Stomach (tissue), 19 donors: ENCODE measurements at places on chromosomes 11 and 22. TPM values are rescaled to one million over a fixed set of nuclear protein-coding genes. Genes with fewer than 3 reads are reported as not detected.

VWA5A gene
- 111 TPM for total RNA-seq

ZDHHC13 gene
- 20.9 TPM for total RNA-seq

POU2AF2 gene
- not detected for total RNA-seq

HORMAD2 gene
- not detected for total RNA-seq

DNA sequence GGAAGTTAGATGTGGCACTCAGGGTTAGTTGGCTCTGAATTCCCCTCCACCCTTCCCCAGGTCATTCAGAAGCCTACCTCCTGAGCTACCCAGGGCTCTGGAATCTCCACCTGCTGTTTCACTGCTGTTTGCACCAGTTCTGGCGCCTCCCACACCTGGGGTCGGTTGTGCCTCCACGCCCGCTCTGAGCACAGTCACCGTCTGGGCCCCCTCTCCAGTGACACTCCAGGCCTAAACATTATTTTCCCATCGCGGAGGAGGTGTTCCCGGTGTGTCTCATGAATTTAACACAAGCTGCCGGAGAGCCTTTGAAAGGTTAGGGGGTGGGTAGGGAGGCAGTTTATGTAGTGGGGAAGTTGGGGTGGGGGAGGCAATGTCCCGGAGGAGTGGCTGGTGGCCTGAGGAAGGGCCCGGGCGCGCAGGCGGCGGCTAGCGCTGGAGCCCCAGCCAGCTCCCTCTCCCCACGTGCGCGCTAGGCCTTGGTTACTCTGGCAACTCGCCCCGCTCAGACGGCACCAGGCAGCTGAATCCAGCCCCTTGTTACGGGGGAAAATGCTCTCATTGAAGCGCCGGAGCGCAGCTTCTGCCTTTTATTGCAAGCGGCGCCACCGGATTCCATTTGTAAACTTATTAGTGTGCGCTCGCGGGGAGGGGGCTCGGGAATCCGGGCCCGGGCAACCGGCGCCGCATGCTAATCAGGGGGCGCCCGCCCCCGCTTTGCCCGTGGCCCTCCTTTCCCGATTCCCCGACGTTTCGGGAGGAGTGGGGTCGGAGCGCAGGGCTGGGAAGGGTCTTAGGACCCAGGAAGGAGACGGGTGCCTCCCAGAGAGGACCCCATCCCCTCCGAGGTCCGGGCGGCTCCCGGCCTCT lies 52.4 kb downstream of the GRIK4 start:
- H3K27me3 ChIP-seq, result peaks cover 72% of the 10 kb centered on the region
- peak overlapping the region; percentile 39 for H3K4me3 ChIP-seq
- H3K36me3 ChIP-seq, result no peaks in the 10 kb centered on the region
- peak; percentile 86 for DNase-seq

- no peaks in the 10 kb centered on the region for H3K27me3 ChIP-seq
- no peak overlapping the region for H3K4me3 ChIP-seq
- DNase-seq, result peak; percentile 51
- H3K36me3 ChIP-seq, result no peaks in the 10 kb centered on the region
- H3K4me1 ChIP-seq, result no peaks in the 10 kb centered on the region
Observed at GRCh38 chr11:70105755-70106571, 27.8 kb downstream of the ANO1 start.

DNA sequence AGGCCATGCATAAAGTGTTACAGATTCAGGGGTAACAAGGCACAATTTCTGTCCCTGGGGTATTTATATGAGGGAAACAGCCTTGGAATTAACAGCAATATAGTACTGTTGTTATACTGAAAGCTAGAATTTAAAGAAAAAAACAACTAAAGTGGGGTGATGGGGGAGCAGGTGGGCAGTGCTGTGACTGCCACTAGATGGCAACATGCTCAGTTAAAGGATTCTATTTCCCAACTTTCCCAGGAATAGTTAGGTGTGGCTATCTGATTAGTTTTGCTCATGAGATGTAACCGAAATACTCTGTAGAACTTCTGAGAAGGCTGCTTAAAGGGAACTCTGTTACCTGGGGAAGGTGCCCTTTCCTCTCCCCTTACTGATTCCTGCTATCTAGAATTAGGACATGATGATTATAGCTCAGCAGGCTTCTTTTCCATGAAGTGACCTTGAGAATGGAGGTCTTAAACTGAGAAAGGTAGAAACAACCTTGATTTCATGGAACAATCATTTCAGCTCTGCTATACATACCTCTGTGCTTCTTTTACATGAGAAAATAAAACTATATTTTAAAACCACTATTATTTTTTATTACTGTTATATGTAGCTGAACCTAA lies 102.6 kb downstream of the RELT start:
- no peak overlapping the region for H3K27ac ChIP-seq
- H3K4me3 ChIP-seq, result no peak overlapping the region
- peak; percentile 36 for DNase-seq
- no peaks in the 10 kb centered on the region for H3K36me3 ChIP-seq

DNA sequence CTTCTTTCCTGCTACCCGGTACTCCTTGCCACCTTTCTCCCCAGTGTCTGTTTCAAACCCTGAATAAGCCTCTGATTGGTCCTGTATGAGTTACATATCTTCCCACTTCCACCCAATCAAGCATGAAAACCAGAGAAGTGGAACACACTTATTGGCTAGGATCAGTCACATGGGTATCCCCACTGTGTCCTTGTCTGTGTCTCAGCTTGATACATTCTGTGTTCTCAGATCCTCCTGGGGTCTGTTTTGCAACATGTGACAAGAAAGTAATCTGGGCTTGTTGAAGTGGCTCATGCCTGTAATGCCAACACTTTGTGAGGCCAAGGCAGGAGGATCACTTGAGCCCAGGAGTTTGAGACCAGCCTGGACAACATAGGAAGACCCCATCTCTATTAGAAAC lies 23.9 kb downstream of the MCHR1 start:
- no peaks in the 10 kb centered on the region for H3K36me3 ChIP-seq
- no peak overlapping the region for H3K27ac ChIP-seq
- H3K4me3 ChIP-seq, result no peak overlapping the region
- no peaks in the 10 kb centered on the region for H3K27me3 ChIP-seq

- no peak for DNase-seq
- no peak overlapping the region for H3K27ac ChIP-seq
- H3K4me1 ChIP-seq, result no peaks in the 10 kb centered on the region
- no peaks in the 10 kb centered on the region for H3K36me3 ChIP-seq
- H3K4me3 ChIP-seq, result no peak overlapping the region
- no peaks in the 10 kb centered on the region for H3K27me3 ChIP-seq
Observed at GRCh38 chr11:75024068-75024449, 35.3 kb downstream of the NEU3 start.

DNA sequence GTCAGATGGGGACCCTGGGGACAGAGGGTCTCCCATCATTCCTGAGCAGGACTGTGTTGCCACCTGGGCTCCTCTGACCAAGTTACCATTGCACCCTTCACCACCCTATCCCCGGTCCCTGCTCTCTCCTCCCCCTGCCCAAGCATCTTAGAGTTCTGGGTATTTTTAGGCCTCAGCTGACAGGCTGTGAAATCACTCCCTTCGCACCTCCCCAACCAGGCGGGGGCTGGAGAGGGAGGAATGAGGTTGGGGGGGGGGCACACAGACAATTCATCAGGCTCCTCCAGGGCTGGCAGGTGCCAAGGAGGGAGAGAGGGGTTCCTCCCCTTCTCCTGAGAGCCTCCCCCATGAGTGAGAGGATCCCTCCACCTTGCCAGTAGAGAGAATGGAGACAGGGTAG lies 9.0 kb downstream of the SYT7 start:
- peaks cover 15% of the 10 kb centered on the region for H3K27me3 ChIP-seq
- DNase-seq, result no peak
- peaks cover 5% of the 10 kb centered on the region for H3K4me1 ChIP-seq
- no peak overlapping the region for H3K27ac ChIP-seq
- no peak overlapping the region for H3K4me3 ChIP-seq

DNA sequence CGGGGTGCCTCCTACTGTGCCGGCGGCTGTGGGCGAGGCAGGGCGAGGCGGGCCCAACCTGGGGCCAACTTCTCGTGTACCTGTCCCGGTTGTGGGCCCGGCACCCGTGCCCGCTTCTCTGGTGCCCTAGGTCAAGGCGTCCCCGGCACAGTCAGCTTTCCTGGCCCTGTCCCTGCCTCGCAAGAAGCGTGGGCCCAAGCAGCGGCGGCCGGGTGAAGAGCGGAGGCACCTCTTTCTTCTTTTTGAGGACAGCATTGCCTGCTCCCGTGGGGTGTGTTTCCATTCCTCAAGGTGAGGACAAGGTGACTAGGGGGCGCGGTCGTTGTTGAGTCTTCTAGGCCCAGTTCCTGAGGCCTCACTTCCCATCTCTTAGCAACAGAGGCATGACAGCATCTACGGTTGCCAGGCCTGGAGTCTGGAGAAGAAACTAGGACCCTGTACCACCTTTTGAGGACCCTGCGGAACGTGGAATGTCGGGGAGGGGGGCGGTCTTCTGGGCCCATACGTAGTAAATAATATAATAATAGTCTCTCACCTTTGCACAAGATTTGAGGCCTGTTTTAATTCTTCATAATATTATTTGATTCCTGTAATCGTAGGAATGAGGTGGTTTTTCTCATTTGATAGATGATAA lies 418 bp downstream of the ACO2 start:
- peaks cover 23% of the 10 kb centered on the region for H3K36me3 ChIP-seq
- H3K4me3 ChIP-seq, result peak overlapping the region; percentile 77
- H3K27ac ChIP-seq, result peak overlapping the region; percentile 95
- no peaks in the 10 kb centered on the region for H3K27me3 ChIP-seq

DNA sequence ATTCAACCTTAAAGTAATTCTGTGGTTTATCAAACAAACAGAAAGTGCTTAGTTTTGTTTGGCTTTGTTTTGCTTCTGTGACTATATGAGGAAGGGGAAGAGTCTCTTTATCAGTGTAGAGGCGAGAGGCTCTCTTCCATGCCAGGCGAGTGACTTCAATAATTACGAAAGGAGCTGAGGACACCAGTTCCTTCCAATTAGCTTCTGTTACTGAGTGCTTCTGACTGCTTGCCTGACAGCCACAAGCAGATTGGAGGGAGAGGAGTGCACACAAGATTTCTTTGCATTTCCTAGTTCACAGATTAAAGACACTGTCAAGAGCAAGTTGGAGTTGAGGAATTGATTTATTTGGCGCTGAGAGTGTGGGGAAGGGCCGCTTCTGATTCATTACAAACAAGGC lies 1484.5 kb upstream of the TENM4 start:
- H3K4me3 ChIP-seq, result no peak overlapping the region
- no peaks in the 10 kb centered on the region for H3K27me3 ChIP-seq
- no peak for DNase-seq
- H3K4me1 ChIP-seq, result no peaks in the 10 kb centered on the region

DNA sequence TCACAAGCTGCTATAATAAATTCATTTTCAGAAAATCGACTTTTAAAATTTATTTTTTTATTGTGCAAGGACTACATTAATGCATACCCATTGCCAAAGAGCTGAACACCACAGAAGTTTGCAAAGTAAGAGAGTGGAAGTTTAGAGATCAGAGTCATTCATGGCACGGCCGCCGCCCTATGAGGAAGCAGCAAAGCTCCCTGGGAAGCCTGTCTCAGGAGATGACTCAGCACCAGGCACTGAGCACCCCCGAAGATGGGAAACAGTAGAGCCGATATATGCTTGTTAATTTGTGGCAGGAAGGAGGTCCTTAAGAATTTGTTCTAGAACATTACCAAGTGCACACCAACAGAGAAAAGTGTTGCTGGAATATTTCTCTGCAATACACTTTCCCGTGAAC lies 693.7 kb downstream of the OPCML start:
- DNase-seq, result no peak
- H3K4me3 ChIP-seq, result no peak overlapping the region
- H3K27me3 ChIP-seq, result no peaks in the 10 kb centered on the region
- no peaks in the 10 kb centered on the region for H3K4me1 ChIP-seq
- no peak overlapping the region for H3K27ac ChIP-seq

GRCh38 chr11:87254562-87254961 lies 216.8 kb downstream of the TMEM135 start:
- H3K4me1 ChIP-seq, result no peaks in the 10 kb centered on the region
- no peaks in the 10 kb centered on the region for H3K27me3 ChIP-seq
- no peak overlapping the region for H3K27ac ChIP-seq
- no peaks in the 10 kb centered on the region for H3K36me3 ChIP-seq
- peak; percentile 45 for DNase-seq
- H3K4me3 ChIP-seq, result no peak overlapping the region

DNA sequence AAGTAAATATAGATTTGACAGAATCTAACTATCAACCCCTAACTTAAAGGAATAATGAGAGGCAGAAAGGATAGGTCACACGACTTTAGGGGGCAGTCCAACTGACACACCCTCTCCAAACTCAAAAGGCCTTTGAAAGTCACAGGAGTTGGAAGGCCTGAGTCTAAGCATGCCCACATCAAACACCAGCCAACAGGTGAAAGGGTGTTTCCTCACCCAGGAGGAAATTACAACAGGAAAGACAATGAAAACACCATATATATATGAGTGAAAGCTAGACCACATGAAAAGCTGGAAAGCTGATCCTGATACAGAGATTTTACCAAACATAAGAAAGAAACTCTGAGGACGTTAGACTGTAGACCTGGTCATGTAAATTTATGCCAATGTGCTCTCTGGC lies 10.5 kb upstream of the DEPDC7 start:
- H3K27ac ChIP-seq, result no peak overlapping the region
- H3K36me3 ChIP-seq, result no peaks in the 10 kb centered on the region
- no peak for DNase-seq
- no peaks in the 10 kb centered on the region for H3K27me3 ChIP-seq
- peaks cover 3% of the 10 kb centered on the region for H3K4me1 ChIP-seq
- no peak overlapping the region for H3K4me3 ChIP-seq

- H3K27me3 ChIP-seq, result peaks cover 3% of the 10 kb centered on the region
- no peaks in the 10 kb centered on the region for H3K4me1 ChIP-seq
- no peak overlapping the region for H3K4me3 ChIP-seq
- no peak overlapping the region for H3K27ac ChIP-seq
- DNase-seq, result no peak
Observed at GRCh38 chr22:48376936-48377712, 1450.5 kb downstream of the BRD1 start.

DNA sequence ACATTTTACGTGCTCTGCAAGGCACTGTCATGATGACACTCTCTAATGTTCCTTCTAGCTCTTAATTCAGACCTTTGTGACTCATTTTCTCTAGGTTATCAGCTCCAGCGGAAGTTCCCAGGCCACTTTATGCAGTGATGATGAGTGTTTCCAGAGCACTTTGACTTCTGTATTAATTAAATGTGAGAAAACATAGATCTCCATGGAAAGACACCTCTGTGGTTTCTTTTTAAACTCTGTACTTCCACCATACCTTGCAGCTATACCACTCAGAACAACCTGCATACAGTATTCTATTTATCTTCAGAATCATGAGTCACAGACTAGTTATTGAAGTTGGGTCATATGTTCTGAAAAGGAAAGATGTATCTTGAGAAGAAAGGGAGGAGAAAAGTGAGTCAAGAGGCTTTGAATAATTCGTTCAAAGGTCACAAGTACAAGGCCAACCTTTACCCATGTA lies 175.6 kb upstream of the TENM4 start:
- no peaks in the 10 kb centered on the region for H3K27me3 ChIP-seq
- H3K4me1 ChIP-seq, result no peaks in the 10 kb centered on the region
- no peaks in the 10 kb centered on the region for H3K36me3 ChIP-seq
- no peak overlapping the region for H3K27ac ChIP-seq
